Right ventricle myocardium superior (tissue), 1 donor: ENCODE measurements at places on chromosomes 13 and 19.

DNA sequence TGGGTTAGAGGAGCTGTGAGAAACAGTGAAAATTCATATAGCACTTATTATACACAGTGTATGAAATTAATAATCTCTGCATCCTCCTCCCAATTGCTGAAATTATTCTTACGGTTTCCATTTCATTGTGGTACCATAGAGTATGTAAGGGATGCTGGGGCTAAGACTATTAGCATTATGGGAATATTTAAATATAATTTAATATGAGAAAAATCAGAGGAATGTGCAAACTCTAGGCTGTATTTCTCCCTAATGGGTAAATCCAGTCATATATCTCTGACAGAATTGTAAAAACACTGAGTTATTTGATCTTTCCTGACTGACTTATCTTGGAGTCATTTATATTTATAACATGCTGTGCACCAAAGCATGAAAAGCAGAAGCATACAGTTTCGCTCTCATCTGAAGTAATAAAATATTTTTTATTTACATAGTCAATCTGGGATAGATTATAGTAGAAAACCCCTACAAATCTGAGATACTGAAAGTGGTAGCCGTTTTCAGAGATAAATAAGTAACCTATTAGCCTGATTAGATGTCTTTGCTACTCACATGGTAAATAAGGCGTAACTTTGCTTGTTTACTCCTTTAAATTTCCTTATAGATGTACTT is 34.9 kb downstream of the LRCH1 start:
- no peak for DNase-seq

- no peak for DNase-seq
These were observed 24.2 kb downstream of the PPP1R37 start for GRCh38 chr19:45117167-45117594.

DNA sequence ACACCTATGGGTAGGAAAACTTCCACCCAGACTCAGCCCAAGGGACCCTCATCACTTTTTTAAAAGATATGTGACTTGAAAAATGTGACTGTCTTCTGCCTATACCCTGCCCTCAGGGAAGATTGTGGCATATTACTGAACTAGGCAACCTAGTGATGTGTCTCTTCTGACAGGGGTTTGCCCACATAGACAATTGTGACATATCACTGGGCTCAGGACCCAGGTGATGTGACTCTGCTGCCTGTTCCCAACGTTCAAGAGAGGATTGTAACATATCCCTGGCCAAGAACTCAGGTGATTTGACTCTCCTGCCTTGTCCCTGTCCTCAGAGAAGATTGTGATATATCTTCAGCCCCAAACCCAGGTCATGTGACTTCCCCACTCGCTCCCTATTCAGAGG is 86.3 kb upstream of the ZNF43 start:
- DNase-seq, result no peak

DNA sequence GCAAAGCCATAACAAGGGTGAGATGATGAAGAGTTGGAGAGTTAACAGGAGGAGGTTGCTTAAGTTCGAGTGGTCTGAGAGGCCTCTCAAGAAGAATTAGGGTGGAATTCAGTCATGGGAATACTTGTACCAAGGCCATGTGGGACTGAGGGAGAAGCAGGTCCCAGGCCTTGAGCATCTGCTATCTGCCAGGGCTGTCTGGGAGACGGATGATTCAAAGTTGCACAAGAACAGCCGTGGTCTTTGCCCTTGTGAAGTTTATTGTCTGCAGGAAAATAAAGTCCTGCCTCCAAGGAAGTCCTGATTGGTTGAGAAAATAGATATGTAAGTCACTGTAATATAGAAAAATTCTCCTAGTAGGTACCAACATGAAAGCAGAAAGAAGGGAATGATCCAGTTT is 178.8 kb upstream of the RFC3 start:
- DNase-seq, result no peak

- DNase-seq, result no peak
These were observed 101.3 kb upstream of the SOX1 start for GRCh38 chr13:111965466-111966214.

- no peak for DNase-seq
These were observed 7.0 kb upstream of the CACTIN start for GRCh38 chr19:3633559-3633988.

- DNase-seq, result peak; percentile 91
These were observed 1.1 kb upstream of the KCTD15 start for GRCh38 chr19:33795370-33796163.

DNA sequence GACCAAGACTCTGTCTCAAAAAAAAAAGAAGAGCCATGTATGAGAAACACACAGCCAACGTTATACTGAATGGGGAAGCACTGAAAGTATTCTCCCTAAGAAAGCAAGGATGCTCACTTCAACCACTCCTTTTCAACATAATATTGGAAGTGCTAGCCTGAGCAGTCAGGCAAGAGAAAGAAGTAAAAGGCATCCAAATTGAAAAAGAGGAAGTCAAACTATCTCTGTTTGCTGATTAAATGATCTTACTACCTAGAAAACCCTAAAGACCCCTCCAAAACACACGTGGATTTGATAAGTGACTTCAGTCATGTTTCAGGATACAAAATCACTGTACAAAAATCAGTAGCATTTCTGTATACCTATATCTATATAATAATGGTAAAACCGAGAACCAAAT is 16.2 kb downstream of the WBP4 start:
- DNase-seq, result no peak

- no peak for DNase-seq
These were observed 863.3 kb downstream of the UQCRFS1 start for GRCh38 chr19:28349604-28350003.

GRCh38 chr19:6216996-6217751 is 62.6 kb downstream of the MLLT1 start:
- DNase-seq, result peak; percentile 55

DNA sequence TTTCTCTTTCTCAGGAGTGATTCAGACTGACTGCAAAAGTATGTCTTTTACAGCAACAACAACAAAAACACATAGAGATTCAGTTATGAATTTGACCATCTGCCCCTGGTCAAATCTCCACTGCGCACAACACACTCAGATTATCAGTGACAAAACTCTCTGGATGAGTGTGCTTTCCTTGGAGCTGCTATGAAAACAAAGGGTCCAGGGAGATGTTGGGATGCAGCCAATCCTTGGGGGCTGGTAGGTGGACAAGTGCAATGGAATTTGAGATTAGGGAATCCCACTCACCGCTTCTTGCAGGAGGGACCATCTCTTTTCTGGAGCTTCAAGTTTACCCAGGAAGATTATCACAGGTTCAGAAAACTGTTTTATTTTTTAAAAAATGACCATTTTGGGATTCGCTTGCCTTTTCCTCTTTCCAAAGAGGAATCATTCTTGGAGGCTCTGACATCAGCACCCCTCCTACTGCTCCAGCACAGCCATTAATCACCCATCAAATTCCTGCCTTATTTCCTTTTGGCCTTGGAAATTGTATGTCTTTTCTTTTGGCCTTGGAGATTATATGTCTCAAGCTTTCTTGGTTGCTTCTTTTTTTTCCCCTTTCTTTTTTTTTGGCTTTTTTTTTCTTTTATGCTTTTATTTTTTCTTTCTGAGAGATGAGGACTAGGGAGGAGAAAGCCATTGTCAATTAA is 311.8 kb downstream of the TSHZ3 start:
- no peak for DNase-seq

- no peak for DNase-seq
These were observed 35.6 kb downstream of the RASA3 start for GRCh38 chr13:114096811-114097211.

DNA sequence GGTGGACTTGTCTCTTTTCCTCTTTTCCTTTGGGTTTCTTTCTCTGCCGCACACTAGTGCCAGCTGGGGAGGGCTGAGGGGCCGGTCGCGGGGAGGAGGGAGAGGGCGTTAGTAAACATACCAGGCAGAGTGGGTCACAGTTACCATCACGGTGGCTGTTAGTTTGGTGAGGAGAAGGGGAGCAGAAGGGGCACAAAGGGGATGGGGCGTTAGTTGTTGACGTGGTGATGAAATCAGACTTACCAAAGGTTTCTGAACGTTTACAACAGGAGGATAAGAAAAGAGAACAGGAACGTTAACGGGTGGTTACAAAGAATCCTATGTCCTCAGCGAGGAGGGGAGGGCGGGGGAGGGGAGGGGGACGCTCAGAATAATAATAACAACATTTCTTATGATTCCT is 77.9 kb downstream of the PTPRS start:
- peak; percentile 24 for DNase-seq

GRCh38 chr13:98460516-98460915 is 116.4 kb downstream of the STK24 start:
- DNase-seq, result no peak

- no peak for DNase-seq
These were observed 25.0 kb upstream of the FXYD3 start for GRCh38 chr19:35090506-35091214.

- no peak for DNase-seq
These were observed 1899.5 kb downstream of the OLFM4 start for GRCh38 chr13:54928071-54928470.

DNA sequence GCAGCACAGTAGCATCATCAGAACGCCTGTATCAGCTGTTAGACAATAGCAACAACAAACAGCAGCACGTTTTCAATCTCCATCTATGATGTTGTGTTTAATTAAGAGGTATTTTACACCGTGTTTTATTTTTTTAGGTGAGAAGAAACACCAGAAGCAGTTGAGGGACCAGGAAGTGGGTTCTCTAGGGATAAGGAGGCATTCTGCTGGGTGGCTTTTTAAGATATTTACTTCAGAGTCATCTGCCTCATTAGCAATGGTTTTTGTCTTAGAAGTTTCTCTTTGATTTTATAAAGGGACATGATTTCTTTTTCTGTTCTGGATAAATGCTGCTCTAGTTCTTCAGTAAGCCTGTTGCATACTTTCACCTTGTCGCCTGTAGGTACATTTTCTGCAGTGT is 8.2 kb downstream of the CKAP2 start:
- no peak for DNase-seq

DNA sequence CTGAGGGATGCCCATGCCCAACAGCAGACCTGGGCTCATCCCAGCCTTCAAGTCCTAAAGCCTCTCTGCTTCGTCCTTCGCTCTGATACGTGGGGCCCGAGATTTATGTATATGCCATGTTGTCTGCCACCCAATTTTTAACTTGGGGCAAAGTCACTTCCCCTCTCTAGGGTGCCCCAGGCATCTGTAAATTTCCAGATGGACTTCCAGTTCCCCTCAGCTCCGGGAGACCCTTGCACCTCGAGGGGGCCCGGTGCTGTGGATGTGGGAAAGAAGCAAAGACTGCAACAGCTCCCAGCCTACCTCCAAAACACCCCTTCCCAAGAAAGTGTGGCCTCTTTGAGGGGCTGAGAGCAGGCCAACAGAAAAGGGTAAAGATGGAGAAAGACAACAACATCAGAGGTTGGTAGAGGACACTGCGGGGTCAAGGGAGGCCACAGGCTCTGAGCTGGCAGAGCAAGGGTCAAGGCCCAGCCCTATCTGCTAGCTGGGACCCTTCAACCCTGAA is 97.4 kb downstream of the STK24 start:
- DNase-seq, result no peak

DNA sequence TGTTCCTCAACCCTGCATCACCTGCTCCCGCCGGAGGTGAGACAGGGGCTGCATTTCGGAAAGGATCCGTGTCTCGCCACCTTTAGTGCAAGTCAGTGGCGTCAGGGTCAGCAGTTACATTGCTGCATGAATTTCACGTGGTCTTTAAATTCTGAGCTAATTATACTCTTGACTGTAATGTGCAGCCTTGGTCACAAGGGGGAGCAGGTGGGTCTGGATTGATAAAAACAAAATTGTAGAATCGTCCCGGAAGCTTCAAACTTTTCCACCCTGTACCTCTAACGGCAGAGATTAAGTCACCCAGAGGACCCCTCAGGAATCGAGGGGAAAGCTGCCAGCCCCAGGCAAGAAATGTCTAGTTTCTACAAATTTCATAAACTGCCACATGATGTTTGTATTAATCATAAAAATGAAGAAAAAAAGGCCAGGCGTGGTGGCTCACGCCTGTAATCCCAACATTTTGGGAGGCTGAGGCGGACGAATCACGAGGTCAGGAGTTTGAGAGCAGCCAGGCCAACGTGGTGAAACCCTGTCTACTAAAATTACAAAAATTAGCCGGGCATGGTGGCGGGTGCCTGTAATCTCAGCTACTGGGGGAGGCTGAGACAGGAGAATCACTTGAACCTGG is 20.2 kb downstream of the BBC3 start:
- DNase-seq, result peak; percentile 67

DNA sequence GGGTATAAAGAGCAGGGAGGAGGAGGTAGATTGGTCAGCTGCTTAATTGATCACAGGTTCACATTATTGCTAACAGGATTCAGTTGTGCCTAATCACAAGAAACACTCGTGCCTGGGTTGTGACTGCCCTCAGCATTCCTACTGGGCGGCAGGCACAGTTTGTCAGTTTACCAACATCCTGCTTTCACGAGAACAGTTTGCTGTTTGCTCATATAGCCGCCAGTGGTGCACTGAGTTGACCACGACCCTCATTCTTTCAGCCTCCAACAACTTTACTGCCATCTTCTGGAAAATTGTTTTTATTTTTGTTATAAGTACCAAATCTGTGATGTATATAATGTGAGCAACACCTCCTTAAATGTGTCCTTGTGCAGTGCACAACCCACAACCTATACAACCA is 16.2 kb upstream of the IFT88 start:
- no peak for DNase-seq

DNA sequence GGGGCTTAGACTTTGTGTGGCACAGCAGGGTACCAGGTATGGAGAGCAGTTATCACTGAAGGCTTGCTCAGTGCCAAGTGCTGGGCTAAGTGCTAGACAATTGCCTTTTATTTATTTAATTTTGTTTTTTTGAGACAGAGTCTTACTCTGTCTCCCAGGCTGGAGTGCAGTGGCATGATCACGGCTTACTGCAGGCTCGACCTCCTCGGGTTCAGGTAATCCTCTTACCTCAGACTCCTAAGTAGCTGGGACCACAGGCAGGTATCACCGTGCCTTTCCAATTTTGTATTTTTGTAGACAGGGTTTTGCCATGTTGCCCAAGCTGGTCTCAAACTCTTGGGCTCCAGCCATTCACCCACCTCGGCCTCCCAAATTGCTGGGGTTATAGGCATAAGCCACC is 256.9 kb downstream of the ZNF536 start:
- DNase-seq, result no peak

DNA sequence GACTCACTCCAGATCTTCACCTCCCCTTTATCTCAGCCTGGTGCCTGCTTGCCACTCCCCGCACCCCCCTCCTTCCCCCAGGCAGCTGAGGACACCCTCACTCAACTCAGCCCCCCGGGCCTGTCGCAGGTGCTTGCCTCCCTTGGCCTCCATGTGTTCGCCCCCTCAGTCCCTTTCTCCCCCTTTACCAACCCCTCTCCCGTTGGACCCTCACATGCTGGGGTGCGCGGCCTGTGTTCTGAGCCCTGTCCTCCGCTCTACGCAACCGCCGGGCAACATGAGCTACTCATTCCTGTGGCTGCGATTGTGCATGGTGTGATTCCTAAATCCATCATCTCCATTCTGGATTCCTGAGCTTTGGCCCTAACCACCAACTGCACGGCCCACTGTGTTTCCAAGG is 5.1 kb downstream of the CHERP start:
- no peak for DNase-seq

DNA sequence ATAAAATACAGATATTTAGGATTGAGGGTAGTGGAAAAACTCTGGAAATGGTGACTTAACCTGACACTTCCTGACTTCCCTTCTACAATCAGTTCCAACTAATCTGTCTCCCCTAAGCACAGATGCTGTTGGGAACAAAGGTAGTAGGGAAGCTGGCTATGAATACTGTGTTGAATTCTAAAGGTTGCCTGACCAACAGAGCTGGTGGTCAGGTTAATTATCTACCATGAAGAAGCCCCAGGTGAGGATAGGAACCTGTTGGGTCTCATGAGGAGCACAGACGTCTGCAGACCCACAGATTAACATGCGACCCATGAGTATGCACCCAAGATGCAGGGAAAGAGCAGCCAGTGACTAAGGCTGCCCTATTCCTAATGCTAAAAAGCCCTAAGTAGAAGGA is 172.3 kb downstream of the DIAPH3 start:
- DNase-seq, result no peak
